Heart right ventricle (tissue), 16 donors: ENCODE measurements at places on chromosomes 3 and 15. TPM values are rescaled to one million over a fixed set of nuclear protein-coding genes. Genes with fewer than 3 reads are reported as not detected.

DNA sequence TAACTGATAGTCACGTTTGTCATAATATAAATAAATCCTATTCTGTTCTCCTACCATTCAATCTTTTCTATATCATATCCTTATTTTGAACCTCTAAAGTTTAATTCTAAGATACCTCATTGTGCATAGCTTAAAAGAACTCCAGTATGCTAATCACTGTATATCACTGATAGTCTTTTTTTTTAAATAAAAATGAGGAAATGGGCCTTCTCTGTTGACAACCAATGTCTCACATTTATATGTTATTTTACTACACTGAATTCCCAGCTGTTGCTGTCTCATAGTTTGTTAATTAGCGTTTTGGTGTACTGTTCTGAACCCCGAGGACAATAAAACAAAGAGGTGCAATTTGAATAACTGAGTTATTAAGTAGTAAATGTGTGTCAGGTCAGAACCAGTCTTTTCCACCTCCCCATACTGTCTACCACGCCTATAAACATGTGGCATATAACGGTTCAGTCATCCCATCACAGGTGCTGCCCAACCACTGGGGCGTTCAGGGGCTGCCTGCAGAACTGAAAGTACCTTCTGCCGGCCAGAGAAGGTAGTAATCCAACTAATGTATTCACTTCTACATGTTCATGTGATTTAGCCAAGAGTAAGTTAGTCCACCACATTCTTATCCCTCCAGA lies 14.9 kb downstream of the CBLB start:
- H3K4me3 ChIP-seq = no peak overlapping the region
- peaks cover 12% of the 10 kb centered on the region for H3K4me1 ChIP-seq
- no peak overlapping the region for H3K27ac ChIP-seq
- H3K36me3 ChIP-seq = peaks cover 65% of the 10 kb centered on the region
- H3K27me3 ChIP-seq = no peaks in the 10 kb centered on the region
- DNase-seq = no peak

DNA sequence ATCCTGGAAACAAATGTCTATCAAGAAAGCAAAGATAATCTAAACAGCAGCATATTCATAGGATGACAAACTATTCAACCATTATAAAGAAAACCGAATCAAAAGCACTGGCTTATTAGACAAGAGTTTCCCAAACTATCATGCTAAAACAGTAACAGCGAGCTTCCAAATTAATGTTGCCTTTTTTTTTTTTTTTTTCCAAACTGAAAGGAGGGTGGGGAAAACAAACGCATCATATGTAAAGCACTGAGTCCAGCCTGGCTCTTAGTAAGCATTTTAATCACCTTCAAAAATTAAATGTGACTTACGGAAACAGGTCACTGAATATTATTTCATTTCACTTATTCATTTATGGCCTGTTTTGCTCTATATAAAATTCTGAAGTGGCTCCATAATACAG lies 2.3 kb downstream of the TJP1 start:
- no peaks in the 10 kb centered on the region for H3K27me3 ChIP-seq
- DNase-seq = no peak
- H3K4me3 ChIP-seq = peak overlapping the region; percentile 76
- H3K27ac ChIP-seq = peak overlapping the region; percentile 92
- H3K36me3 ChIP-seq = no peaks in the 10 kb centered on the region
- H3K4me1 ChIP-seq = peaks cover 4% of the 10 kb centered on the region

CTXND1 gene
- polyA plus RNA-seq = 1.8 TPM

FAM43A gene
- 8.9 TPM for polyA plus RNA-seq

LAMB2 gene
- polyA plus RNA-seq = 423 TPM
